NCI-H446 (cell line): ENCODE measurements at places on chromosomes 1 and 21.
A peak's percentile ranks its signal among the peaks of the same experiment; 100 is the strongest.

- DNase-seq: no peak
These were observed 1260.7 kb downstream of the PLA2G4A start for GRCh38 chr1:188089461-188089860.

DNA sequence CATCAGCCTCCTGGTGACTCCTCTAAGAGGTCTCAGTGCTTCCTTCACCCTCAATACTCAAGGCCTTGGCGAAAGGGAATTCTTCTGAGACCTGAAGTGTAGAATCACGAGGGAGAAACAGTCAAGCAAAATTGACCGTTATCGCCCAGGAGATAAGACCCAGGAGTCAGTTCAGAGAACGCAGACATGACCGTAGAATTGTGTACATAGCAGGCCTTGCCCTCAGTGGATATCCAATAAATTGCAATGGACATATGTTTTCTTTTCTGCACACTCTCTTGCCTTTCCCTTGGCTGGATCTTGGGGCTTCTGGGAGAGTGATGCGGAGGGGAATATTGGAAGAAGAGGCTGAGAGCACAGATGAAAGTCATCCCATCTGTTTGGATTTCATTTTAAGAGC lies 15.7 kb upstream of the ETS2 start:
- no peak for DNase-seq

GRCh38 chr21:41931041-41931451 lies 22.8 kb downstream of the C2CD2 start:
- DNase-seq: no peak

GRCh38 chr1:209199822-209200221 lies 383.7 kb upstream of the CAMK1G start:
- DNase-seq: no peak

- peak; percentile 62 for DNase-seq
These were observed 75.3 kb upstream of the ARTN start for GRCh38 chr1:43858324-43858723.
